Left ventricle myocardium inferior (tissue), 1 donor: ENCODE measurements at places on chromosomes 12 and 14.

GRCh38 chr14:78316052-78316451, 145.9 kb downstream of the NRXN3 start:
- no peak for DNase-seq

DNA sequence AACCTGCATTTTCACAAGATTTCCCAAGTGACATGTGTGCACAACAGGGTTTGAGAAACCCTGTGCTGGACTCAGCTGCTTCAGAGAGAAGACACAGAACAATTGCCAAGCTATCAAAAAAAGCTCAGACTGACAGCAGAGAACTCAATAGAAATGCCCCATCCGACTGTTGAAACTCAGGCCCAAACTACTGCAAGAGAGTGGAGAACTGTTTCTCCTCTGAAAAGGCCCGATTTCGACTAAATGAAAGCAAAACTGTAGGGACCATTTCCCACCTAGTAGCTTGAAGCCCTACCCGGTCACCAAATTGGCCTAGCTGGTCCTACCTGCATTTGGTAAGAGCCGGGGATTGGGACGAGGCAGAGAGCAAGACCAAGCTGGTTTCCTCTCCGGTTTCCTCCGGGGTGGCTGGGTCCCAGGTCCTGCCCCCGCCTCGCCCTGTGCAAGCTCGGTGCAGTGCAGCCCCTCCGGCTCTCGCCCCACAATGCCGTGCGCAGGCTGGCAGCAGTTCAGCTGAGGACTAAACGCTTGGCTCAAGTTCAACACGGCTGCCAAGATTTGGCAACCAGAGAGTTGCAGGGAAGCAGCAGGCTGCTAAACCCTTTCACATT, 1180.6 kb downstream of the VRK1 start:
- peak; percentile 79 for DNase-seq

DNA sequence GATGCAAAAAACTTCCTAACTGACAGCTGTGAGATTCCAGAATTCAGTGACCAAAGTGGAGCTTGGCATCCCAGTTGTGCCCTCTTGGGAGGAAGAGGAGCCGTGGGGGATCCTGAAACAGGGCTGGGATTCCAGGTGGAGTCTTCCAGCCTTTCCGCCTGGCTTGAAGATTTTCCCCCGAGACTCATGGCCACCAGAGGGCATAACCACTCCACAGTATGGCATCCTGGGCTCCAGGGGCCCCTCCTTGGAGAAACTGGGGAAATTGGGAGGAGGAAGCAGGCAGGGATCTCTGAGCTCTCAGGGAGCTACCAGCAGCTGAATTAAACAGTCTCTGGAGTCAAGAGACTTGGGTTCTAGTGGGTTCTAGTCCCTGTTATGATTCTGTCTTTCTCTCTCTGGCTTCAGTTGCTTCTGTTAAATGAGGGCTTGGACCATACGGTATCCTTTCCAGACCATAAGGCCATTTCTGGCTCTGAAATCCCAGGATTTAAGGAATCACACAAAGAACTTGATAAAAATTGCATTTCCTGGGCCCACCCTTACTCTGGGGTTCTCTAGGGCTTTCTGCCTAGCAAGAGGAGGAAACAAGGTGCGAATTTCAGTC, 2.6 kb upstream of the TAMALIN start:
- DNase-seq = no peak

DNA sequence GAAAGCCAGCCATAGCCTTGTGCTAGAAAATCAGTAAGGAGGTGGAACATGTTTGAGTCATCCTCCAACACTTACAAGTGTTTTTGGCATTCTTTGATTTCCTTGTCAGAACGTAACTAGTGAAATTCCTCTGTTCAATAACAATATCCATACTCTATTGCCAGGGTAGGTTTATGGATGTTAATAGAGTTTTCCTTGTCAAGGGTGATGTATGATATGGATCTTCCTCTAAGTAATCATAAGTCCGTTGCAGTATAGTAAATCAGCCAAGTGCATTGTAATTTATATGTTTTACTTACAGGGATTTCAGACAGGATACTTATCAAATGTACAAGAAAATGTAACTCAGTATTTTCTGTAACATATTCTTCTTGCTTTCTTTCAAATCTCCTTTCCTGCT, 19.4 kb downstream of the NAV3 start:
- no peak for DNase-seq

GRCh38 chr14:92556863-92557543, 43.4 kb downstream of the RIN3 start:
- no peak for DNase-seq

DNA sequence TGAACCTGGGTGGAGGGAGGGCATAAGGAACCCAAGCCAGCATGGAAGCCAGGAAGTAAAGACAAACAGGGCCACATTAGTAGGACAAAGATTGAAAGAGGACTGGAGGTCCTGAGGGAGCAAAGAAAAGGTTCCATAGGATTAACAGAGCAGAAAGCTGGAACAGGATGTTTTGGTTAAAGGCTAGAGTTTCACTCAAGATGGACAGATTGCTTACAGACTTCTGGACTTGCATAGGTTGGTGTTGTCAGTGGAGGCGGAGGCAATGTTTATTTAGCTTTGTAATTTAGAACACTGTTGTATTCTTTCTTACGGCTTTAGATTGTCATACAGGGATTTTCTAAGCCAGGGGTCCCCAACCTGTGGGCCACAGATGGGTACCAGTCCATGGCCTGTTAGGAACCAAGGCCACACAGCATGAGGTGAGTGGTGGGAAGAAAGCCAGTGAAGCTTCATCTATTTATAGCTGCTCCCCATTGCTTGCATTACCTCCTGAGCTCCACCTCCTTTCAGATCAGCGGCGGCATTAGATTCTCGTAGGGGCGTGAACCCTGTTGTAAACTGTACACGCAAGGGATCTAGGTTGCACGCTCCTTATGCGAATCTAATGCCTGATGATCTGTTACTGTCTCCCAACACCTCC, 31.3 kb downstream of the ZNF664 start:
- DNase-seq = no peak

GRCh38 chr12:53052419-53053217, 2.8 kb downstream of the TNS2 start:
- DNase-seq = peak; percentile 95

GRCh38 chr12:132061197-132061596, 82.9 kb downstream of the DDX51 start:
- no peak for DNase-seq

DNA sequence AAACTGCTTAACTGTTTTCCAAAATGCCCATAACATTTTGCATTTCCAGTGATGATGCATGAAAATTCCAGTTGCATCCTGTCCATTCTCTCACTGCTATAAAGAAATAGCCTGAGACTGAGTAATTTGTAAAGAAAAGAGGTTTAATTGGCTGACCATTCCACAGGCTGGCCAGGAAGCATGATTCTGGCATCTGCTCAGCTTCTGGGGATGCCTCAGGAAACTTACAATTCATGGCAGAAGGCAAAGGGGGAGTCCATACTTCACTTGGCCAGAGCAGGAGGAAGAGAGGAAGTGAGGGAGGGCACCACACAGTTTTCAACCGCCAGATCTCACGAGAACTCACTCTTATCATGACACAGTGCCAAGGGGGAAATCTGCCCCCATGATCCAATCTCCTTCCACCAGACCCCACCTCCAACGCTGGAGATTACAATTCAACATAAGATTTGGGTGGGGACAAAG, 18.2 kb upstream of the CLEC2D start:
- no peak for DNase-seq

- DNase-seq = no peak
These were observed 163.7 kb downstream of the SNAPC1 start for GRCh38 chr14:61925732-61926435.

GRCh38 chr14:37230551-37231194, 32.9 kb downstream of the MIPOL1 start:
- DNase-seq = no peak

GRCh38 chr12:119730381-119730780, 62.4 kb downstream of the PRKAB1 start:
- DNase-seq = no peak

- no peak for DNase-seq
These were observed 198.6 kb downstream of the BCAT1 start for GRCh38 chr12:24750263-24750662.

GRCh38 chr12:128444598-128444997, 177.6 kb downstream of the TMEM132C start:
- no peak for DNase-seq

DNA sequence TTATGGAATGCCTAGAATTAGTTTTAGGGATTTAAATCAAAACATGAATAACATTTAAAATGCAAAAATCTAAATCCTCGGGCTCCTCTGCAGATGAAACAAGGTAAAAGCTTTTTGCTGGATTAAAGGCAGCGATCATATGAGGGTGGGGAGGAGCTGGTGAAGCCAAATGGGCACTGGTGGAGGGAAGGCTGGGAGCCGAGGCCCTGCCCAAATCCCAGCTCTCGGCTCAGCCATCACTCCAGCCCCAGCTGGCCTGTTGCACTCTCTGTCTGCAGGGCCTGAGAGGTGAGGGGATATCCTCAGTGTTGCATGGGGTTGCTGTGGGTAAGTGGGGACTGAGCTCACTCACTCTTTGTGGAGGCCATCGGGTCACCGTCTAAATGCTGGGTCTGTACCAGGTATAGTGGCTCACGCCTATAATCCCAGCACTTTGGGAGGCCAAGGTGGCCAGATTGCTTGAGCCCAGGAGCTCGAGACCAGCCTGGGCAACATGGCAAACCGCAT, 28.6 kb downstream of the CALM1 start:
- no peak for DNase-seq

DNA sequence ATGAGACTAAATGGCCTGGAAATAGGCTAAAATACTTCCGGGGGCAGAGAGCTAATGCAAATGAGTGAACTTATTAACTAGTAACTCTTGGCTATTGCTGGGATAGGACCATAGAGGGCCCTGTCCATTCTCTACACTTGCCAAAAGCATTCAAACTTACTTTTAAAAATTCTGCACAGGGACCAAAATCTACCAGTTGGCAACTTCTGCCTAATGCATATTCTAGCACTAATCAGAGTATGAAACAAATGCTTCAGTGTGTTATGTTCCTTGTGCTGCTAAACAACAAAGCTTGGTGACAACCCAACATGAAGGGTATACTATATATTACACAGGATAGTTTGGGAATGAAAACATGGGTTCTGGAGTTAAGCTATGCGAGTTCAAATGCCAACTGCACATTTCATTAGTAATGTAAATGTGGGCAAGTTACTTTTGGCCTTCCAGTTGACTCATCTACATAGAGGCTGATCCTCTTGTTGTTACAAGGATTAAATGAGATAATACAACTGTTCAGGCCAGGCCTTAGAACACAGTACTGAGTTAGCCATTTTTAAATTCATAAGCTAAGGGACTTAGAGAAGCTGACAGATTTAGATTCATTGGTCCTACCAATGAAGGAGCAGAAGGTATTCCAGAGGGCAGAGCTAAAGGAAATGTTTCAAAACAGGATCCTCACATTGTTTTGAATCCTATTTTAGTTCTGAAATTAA, 32.4 kb downstream of the HIGD1C start:
- DNase-seq = no peak

DNA sequence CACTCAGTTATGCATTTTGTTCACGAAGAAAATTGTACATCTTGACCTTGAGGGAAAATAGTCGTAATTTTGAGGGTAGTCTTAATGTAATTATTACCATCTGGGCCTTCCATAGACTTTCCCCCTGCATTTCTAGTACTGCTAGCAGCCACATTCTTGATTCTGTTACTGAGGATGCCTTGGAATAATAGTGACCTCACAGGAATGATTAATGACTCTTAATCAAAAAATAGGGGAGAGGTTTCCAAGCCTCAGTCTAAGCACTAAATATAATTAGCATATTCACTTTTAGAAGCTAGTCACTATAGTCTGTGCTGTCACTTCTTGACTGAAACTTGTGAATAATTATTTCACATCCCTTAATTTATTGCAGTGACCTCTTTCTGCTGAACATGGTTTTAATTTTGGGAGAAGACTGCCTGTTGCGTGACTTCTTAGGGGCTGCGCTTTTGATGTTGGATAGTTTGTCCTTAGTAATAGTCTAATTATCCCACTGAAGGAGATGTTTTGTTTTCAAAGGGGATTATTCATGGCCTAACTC, 400.5 kb downstream of the ADAMTS20 start:
- DNase-seq = no peak

DNA sequence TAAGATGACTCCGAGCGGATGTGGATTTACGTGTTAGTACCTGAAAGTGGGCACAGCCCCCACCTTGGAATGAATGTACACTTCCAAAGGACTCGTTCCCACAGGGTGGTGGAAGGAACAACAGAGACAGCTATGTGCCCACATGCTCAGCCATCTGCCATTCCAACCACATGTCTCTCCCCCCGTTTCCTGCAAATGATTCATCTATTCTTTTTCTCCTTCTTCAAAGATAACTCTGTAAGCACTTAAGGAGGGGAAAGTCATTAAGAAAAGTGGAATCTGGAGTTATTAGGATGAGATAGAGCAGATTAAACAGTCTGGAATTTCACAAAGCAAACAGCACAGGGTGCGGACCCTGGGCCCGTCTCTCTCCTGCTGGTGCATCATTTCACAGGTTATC, 18.5 kb upstream of the DUSP6 start:
- DNase-seq = no peak

DNA sequence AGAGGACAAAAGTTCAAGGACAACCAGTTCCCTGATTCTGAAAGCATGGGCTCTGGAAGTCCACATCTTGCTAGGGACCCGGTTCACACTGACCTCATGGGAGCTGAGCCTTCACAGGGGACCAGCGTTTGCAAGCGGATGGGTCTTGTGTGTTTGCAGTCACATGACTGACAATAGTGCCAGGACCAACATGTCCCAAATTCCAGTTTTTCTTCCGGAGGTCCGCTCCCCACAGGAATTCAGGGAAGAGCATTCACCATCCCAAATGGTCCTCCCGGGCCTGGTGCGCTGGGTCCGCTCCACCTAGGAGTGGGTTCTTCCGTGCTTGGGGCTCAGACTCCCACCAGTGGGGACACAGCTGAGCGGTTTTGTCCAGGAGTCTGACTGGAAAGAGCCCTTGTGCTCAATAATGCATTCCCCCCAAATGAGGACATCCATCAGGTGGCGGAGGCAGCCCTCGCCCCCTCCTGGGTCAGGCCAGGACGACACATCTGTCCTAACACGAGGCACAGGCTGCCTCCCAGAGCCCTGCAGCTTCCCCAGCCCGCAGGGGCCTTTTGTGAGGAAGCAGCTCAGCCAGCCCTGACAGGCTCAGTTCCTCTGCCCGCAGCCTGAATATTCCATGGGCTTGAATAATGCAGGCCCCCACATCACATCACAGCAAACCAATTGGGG, 91.8 kb upstream of the BCL11B start:
- no peak for DNase-seq

DNA sequence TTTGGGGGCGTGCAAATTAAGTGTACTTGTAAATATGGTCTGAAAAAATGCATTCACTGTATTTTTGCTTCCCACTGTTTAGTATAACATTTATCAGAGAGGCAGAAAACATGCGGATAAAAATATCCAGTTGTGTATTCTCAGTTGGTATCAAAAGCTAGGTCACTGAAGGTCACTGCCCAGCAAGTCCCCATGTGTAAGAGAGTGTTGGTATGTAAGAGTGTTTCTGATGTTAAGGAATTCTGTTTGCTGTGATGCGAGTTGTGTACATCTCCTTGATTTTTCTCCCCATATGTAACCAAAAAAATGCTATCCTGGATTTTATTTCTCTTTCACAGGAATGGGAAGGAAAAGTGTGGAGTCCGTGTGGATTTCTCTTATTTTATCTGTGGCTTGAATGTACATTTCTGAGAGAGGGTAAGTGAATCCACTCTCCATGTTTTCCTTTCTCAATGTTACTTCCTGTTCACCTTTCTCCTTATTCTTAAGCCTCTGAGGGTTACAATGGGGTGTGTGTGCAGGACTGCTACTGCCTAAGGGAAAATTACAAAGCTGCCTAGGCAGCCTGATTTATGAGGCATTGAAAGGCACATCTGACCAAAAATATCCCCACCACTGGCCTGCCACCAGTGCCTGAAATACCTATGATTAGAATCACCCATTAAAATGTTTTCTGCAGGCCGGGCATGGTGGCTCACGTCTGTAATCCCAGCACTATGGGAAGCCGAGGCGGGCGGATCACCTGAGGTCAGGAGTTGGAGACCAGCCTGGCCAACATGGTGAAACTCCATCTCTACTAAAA, 97.9 kb upstream of the USP44 start:
- DNase-seq = no peak
